ENCODE measurements at places on chromosomes 4 and X.
A peak's percentile ranks its signal among the peaks of the same experiment; 100 is the strongest.

DNA sequence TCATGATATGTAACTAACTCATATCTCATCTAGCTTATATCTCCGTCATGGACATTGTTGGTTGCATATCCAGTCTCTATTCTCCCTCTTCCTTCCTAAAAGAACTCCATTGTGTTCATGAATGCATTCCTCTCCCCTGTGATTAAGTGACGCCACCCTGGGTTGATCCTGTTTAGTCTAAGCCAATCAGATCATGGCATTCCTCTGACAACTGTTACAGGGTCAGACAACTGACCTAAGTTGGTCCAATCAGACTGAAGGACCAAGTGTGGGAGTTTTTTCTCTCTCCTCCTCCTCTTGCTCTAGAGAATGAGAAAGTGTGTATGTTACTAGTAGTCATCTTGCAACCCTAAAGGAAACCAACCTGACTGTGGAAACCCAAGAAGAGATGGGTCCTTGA, 3.6 kb downstream of the APOO start:
- no peak for DNase-seq

DNA sequence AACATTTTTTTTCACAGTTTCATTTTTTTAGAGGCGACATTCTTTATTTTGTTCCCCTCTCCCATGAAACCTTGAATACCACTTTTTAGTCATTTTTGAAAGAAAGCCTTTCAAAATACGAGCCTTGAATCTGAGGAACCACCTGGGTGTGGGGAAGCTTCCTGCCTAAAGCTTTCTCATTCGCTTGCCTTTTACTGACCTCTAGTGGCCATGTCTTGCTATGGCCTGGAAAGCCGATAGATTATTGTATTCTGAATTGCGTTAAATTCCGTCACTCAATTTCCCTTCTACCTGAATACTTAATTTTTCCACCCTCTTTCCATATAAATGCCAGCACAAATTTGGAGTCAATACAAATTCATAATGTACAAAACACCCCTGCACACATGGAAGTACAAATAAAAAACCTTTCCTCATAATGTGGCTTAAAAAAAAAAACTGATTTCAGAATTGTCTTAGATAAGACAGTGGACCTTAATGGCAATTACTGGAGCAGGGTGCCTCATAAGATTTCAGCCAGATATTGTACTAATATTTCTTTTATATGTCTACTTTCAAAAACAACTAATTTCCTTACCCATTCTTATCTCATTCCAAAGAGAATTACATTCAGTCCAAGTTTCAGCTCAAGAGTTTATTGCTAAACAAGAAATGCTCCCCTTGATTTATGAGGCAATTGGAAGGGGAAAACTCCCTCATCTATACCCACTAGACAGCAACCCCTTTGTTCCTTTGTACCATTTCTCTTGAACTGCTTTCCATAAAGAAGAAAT, 217.9 kb downstream of the CENPC start:
- peak; percentile 45 for DNase-seq

- no peak for DNase-seq
Observed at GRCh38 chr4:98055800-98056501, 87.3 kb downstream of the STPG2 start.

GRCh38 chrX:94662689-94663088, 988.7 kb downstream of the FAM133A start:
- DNase-seq, result no peak

DNA sequence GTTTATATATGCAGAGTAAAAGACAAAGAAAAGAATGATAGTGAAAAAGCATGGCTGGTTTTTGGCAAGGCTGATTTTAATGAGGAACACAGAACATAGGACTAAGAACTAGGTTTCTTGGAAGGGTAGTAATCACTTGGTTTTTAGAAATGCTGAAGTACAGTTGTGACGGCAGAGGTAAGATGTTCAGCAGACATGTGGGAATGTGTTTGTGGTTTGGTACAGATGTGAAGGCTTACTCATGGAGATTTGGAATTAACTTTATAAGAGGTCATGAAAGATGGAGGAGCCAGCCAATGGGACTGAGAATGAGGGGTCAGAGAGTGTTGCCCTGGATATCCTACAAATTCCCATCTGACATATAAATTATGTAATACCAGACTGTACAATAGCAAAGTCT, 243.6 kb downstream of the NPFFR2 start:
- DNase-seq, result no peak

- DNase-seq, result no peak
Observed at GRCh38 chrX:40088299-40088625, 9.5 kb downstream of the BCOR start.

DNA sequence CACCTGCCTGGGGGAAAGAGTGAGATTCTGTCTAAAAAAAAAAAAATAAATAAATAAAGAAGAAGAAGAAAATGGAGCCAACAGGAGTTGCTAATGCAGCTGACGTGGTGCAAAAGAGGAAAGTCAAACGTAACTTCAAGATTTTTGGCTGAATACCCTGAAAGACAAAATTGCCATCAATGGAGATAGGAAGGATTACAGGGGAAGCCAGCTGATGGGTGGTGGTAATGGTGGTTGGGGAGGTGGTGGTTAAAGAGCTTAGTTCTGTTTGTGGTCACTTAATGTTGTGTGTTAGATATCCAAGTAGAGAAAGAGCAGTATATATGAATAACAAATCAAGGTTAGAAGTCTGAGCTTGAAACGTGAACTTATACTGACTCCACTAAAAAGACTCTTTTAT, 225.4 kb downstream of the ARHGAP24 start:
- DNase-seq, result no peak

GRCh38 chr4:85419103-85419502, 55.8 kb upstream of the ARHGAP24 start:
- DNase-seq, result no peak

DNA sequence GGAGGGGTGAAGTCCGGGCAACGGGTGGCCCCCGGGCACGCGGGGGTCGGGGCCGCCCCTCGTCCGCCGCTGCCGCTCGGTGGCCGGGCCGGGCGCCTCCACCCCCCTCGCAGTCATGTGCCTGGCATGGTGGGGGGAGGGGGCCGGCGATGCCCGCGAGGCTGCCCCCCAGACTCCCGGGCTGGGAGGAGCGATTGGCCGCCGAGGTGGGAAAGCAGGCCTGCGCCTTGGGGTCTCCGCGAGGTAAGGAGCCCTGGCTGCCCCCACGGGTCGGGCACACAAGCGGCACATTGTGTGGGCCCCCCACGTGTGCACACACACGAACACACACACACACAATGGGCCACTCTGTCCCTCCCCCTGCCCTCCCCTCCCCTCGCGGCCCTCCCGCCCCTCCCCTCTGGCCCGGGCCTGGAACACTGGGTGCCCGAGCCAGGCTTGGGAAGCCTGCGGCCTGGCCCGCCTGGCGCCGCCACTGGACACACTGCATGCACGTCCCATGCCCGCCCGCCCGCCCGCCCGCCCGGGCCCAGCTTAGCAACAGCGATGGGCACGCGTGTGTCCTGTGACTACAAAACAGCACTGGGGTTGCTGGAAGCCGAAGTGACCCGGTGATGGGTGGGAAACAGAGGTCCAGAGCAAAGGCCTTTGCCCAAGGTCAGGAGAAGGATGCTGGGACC, 1.3 kb downstream of the SLC6A8 start:
- peak; percentile 54 for DNase-seq

- DNase-seq, result no peak
Observed at GRCh38 chrX:16975233-16975632, 28.8 kb downstream of the REPS2 start.

DNA sequence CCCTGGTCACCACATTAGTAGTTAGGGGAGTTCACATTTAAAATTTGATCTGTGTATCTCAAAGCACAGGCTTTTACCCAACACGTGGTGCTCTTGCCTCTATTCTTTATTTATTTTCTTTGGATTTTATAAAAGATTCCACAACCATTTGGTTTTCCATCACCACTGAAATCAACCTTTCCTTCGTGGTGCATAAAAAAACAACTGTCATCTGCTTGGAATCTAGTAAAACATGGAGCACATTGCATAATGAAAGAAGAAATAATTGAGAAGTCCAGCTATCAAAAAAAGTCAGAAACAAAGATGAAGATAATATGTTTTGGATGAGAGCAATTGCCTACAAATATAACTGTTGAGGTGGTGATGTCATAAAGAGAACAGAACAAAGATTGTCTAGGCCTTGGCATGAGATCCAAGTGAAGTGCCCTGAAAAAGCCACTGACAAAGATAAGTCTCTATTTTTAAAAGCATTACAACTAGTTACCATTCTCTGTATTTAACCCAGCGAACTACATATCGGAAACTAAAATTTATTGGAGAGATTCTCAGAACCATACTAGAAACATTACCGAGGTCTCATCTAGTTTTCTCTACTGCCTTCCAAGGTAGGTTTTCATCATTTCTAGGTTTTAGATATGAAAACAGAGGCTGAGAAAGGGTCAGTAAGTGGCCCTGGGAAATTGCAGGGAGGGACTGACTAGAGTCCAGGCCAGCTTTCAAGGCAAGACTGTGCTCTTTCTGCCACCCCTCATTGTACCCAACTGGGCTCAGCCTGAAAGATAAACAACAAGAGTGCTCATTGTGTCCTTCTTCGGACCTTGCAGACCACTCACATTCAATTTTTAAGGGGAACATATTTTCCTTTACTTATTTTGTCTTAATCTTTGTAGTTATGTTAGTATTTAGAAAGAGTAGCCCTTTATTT, 127.3 kb downstream of the MAD2L1 start:
- DNase-seq, result no peak

- no peak for DNase-seq
Observed at GRCh38 chrX:69065451-69065850, 99.8 kb downstream of the PJA1 start.

DNA sequence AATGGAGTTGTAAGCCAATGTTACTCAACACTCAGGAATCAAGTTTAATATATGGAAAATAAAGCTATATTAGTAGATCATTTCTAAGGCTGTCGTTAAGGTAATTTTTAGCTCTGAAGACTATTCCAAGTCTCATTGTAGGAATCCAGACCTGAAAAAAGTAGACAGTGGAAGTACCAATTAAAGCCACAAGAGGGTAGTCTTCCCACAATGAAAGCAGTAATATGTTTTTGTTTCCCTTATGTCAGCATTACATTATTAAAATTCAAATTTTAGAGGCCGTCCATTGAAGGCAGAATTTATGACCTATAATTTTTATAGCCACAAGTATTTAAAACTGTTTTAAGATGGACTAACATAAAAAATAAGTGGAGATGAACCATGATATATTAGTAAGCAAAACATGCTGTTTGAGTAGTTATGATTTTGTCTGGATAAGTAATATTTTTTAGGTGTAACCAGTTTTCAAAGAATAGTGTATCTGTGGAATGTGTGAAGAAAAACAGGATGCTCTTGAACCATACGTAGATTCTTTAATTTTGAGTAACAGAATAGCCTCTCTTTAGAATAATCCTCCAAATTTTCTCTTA, 372.6 kb upstream of the TECRL start:
- DNase-seq, result no peak

DNA sequence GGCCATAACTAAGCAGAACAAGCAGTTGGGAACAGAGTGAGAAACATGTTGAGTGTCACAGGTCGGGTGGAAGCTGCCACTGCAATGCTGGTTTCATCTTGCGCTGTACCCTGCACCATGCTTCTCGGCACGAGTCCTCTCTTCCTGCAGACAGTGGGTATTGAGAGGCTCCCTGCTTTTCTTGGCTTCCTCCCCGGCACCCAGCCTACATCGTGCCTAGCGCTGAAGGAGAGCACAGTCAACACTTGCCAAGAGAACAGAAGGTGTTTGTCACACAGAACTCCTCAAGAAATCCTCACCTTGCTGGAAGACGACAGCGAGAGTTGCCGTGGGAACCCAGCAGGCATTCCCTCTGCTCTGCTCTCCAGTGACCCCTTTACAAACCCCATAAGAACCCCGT, 53.6 kb downstream of the EVC2 start:
- DNase-seq, result no peak

GRCh38 chrX:20995829-20996228, 378.4 kb upstream of the CNKSR2 start:
- DNase-seq, result no peak

DNA sequence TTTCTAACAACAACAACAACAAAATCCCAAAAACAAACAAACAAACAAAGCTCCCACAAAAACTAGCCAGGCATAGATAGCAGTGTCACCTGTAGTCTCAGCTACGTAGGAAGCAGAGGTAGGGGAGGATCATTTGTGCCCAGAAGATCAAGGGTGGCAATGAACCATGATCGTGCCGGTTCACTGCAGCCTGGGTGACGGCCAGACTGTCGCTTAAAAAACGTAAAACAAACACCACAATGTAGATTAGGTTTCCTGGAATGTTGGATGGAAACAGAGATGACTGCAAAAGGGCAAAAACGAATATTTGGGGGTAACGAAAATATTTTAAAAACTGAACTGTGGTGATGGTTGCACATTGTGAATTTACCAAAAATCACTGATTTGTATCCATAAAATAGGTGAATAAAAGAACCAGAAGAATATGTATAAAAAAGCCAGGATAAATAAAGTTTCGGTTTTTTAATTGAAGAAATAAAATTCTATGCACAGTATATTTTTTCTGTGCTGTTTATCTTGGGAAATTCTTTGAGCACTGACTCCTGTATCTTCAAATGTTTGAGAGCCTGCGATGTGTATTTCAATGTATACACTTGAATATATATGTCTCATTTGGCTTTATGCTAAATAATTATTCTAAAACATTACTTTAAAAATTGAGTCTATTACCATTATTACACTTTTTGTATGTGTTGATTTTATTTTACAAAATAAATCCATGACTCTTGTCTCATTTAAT, 1477.0 kb downstream of the PCDH7 start:
- no peak for DNase-seq

GRCh38 chrX:104085919-104086318, 9.9 kb upstream of the TMSB15C start:
- no peak for DNase-seq

DNA sequence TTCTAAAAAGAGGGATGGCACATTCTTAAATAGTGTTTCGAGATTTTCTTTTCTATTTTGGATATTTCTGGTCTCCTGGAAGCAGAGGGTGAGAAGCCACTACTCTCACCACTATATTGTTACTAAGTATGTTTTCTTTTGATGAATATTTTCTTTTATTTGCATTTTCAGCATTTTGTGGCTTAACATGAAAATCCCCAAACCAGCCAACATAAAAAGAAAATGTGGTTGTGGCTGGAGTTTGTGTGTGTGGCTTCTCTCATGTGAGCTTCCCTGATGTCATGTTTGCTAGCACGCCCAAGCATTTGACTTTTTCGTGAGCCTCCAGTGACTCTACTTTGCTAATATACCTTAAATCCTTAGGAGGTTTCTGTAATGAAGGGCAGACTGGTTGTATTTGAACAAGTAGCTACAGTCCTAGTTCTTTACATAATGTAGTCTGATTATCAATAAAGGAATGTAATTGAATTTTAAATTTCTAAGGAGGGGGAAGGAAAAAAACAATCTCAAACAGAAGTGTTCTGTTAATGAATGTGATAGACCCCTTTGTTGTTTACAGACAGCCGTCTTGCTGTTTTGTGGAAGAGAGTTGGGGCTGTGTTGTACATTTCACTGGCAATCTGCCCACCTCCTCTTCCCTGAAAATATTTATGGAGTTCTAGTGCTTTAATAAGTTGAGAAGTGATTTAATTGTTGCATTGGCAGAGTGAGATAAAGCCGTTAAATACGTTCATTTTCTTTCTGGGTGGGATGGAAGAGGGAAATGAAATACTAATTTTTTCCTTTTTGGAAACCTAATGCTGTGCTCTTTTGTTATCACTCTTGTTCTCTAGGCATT, 114.6 kb downstream of the ARHGAP10 start:
- no peak for DNase-seq

All from femur (tissue), 1 donor.